ENCODE measurements at places on chromosomes 2 and 18.

- DNase-seq = no peak
These were observed 26.8 kb downstream of the YES1 start for GRCh38 chr18:785242-785641.

GRCh38 chr2:134461511-134461910, 207.6 kb downstream of the MGAT5 start:
- peak; percentile 38 for DNase-seq

DNA sequence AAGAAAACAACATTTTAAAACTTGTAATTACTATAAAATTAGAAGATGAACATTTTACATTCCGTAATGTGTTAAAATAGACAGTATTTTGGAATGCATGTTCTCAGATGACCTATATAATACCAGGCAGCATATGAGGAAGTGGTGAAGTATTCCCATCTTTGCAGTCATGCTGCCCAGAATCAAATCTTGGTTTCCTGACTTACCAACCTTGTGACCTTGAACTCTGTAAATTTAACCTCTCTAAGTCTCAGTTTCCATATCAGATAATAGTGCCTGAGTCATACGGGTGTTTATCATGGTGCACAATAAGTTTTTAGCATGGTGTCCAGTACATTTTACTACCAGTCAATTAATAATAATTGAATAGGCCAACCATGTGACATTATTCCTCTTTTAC, 7.3 kb upstream of the GALM start:
- no peak for DNase-seq

DNA sequence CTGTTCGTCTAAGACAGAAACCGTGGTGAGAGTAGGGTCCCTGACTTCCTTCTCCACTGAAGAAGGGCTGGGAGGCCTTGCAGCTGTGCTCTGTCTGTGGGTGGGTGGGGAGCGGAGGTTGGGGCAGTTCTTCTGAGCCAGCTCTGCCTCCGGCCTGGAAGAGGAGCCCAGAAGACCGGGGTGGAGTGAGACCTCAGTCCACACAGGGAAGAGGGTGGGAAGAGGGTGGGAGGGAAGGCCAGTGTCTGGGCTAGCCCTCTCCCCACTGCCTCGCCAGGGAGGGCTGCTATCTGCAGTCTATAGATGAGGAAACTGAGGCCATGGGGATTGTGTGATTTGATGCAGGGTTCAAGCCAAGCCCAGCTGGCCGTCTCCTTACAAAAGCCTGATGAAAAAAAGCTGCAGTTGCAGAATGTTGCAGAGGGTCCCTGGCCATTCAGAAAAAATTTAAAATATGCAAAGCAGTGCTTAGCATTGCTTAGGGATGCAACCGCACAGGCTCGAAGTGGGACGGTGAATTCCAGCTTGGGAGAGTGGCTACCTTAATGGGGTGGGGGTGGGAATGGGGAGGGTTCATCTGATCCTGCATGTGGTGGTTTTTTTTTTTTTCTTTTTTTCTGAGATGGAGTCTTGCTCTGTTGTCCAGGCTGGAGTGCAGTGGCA, 181.6 kb upstream of the HS6ST1 start:
- peak; percentile 34 for DNase-seq

- DNase-seq = no peak
These were observed 2.8 kb upstream of the RAB31 start for GRCh38 chr18:9705183-9705829.

DNA sequence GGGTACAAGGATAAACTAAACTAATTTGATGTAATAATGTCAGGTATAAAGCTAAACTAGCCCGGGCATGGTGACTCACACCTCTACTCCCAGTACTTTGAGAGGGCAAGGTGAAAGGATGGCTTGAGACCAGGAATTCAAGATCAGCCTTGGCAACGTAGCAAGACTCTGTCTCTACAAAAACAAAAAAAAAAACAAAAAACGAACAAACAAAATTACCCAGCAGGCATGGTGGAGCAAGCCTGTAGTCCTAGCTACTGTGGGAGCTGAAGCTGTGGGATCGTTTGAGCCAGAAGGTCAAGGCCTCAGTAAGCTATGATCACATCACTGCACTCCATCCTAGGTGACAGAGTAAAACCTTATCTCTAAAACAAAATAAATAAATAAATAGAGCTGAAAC, 131.8 kb upstream of the KYNU start:
- no peak for DNase-seq

- no peak for DNase-seq
These were observed 533.6 kb upstream of the FSHR start for GRCh38 chr2:49687918-49688317.

DNA sequence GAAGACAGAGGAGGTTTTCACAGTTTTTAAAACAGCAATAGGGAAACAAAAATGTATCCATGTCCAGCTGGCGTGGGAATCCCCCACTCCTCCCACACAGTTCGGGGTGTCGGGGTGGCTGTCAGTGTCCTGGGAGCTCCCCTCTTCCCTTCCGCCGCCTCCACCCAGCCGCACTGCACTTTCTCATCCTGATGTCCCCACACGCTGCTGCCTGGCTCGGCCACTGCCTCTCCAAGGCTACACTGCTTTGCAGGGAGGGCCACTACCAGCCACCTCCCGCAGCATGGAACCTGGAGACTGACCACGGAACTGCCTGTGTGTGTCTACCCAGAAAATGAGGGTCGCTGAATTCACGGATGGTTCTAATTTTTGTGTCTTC, 138.7 kb upstream of the CTDP1 start:
- DNase-seq = peak; percentile 17

GRCh38 chr2:24832073-24832461, 38.8 kb downstream of the CENPO start:
- no peak for DNase-seq

DNA sequence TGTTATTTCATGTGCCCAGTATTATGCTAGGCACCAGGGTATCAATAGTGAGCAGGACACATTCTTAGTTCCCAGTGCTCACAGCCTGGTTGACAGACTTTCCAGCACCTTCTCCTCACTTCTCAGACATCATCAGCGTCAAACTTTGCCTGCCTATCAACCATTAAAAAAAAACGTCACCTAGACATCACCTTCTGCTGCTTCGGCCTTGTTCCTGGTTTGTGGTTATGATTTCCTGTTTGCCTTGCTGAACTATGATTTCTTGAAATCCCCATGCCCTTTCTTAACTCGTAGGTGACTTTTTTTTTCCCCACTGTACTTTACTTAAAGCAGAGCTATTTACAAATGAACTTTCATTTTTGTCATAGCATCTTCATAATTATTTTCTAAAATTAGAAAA, 60.4 kb upstream of the NABP1 start:
- DNase-seq = no peak

- DNase-seq = no peak
These were observed 319.9 kb downstream of the MYCN start for GRCh38 chr2:16260041-16260830.

DNA sequence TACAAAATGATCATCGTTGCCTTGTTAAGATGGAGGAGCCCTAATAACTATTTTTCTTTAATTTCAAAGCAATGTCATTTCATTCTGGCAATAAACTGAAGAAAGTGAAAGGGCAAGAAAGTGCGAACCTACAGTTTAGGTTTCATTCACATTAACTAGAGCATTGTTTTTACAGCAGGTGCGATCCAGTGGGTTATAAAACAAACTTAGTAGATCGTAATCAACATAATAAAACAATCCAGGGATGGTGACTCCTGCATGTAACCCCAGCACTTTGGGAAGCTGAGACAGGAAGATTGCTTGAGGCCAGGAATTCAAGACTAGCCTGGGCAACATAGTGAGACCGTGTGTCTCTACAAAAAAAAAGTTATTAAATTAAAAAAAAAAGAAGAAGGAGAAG, 51.1 kb downstream of the AP1S3 start:
- no peak for DNase-seq

GRCh38 chr2:187934692-187935091, 357.0 kb upstream of the GULP1 start:
- DNase-seq = no peak

- DNase-seq = no peak
These were observed 90.2 kb upstream of the LHCGR start for GRCh38 chr2:48845684-48846083.

DNA sequence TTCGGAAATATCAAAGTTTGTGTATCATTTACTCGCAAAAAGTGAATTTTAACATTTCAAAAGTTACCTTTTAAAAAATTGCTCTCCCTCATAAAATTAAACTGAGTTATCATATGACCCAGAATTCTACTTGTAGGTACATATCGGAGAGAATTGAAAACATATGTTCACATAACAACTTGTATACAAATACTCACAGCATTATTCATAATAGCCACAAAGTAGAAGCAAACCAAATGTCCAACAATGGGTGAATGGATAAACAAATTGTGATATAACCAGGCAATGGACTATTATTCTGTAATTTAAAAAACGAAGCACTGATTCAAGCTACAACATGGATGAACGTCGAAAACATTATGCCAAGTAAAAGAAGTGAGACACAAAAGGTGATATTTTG, 412.0 kb upstream of the TCF4 start:
- DNase-seq = no peak

GRCh38 chr2:143241403-143242088, 112.3 kb downstream of the ARHGAP15 start:
- DNase-seq = no peak

DNA sequence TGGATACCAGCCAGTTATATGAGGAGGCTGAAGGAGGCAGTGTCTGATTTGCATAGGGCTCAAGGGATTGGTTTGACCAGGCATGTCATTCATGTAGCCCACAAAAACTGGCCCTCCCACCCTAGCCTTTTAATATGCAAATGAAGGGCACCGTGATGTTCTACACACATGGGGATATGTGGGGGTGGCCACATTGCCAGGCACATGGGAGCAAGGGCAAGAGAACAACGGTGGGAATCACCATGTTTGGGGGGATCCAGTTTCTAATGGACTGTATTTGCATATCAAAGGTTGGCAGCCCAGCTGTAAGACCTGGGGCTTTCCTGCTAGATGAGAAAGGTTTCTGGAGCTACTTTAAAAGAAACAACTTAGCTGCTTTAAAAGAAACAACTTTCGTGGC, 65.1 kb upstream of the SLC25A52 start:
- DNase-seq = no peak

DNA sequence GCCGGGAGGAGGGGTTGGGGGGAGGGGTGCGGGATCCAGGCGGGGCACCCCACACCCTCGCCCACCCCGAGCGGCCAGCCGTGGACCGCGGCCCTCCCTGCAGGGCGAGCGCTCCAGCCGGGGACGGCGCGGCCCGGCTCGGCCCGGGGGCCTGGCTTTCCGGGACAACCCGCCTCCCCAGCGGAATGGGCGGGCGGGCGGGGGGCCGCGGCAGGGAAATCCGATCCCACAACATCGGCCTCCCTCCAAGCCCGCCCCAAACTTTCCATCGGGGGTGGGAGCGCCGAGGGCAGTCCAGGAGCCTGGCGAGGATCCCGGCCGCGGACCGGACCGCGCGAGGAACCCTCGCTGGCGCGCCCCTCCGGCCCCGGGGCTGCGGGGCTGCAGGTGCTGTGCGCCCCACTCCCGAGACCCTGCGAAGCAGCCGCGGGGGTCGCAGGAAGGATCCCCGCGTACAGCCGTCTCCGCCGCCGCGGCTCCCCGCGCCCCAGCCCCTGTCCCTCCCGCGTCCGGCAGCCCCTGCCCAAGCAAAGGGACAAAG, 529 bp downstream of the SEMA4C start:
- peak; percentile 95 for DNase-seq

All from tibial artery (tissue), 4 donors.